NCI-H1930 (cell line): ENCODE measurements at places on chromosomes 12 and 14.

DNA sequence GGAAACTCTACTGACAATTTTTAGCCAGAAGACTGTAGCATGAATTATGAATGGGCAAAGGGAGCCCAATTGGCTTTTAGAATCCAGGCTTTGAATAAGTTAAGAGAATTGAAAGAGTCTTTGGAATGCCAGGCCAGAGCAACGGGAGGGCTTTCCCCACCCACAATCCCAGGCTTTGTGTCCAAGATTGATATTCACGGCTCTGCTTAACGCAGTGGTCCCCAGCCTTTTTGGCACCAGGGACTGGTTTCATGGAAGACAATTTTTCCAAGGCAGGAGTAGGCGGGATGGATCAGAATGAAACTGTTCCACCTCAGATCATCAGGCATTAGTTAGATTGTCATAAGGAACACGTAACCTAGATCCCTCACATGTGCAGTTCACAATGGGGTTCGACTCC is 79.6 kb downstream of the EPS8 start:
- DNase-seq = no peak

DNA sequence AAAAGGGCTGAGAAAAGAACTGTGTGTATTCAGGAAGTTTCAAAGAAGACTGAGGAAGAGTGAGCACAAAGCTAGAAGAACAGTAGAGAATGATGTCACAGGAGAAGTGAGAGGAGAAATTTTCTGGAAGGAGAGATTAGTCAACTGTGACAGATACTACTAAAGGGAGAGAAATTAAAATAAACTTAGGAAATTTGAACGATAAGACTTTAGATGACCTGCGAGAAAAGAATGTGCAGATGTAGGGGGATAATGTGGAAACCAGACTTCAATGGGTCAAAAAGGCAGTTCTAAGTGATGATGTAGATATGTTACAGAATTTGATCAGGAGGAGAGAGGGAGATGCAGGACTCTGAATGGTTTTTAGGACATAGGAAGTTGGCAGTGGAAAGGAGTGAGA is 287.4 kb downstream of the SYT1 start:
- DNase-seq = no peak

GRCh38 chr12:42477941-42478340 is 111.6 kb downstream of the PRICKLE1 start:
- no peak for DNase-seq

GRCh38 chr12:39835517-39836489 is 216.2 kb upstream of the ABCD2 start:
- DNase-seq = no peak

DNA sequence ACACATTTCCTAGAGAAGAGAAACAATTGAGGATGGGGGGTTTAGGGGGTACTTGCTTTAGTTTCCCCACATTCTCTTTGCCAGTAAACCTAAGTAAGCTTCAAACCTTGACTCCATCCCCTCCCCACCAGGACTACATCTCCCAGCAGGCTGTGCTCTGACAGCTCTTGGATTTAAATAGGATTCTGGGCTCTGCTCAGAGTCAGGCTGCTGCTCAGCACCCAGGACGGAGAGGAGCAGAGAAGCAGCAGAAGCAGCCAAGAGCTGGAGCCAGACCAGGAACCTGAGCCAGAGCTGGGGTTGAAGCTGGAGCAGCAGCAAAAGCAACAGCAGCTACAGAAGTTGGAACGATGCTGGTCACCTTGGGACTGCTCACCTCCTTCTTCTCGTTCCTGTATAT is 20.6 kb downstream of the RDH12 start:
- DNase-seq = no peak

- DNase-seq = no peak
Measured at GRCh38 chr12:70994217-70994788, 73.8 kb upstream of the PTPRR start.

GRCh38 chr12:89160716-89161123 is 191.6 kb downstream of the DUSP6 start:
- no peak for DNase-seq

DNA sequence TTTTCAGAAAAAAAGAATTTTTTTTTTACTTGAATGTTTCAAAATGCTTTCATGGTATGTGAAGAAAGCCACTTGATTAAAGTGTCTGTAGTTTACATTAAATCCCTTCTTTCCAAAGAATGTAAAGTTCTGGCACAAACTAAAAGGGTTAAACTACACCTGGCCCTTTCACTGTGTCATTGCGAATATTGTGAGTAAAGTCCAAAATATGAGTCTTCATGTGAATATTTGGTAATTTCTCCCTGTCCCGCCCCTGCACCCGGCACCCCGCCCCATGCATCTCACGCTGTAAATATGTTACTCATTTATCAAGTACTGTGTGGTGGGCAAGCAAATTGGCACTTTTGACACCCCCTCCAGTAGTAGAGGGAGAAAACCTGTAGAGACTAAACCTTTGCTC is 274.7 kb downstream of the TTC6 start:
- DNase-seq = no peak

DNA sequence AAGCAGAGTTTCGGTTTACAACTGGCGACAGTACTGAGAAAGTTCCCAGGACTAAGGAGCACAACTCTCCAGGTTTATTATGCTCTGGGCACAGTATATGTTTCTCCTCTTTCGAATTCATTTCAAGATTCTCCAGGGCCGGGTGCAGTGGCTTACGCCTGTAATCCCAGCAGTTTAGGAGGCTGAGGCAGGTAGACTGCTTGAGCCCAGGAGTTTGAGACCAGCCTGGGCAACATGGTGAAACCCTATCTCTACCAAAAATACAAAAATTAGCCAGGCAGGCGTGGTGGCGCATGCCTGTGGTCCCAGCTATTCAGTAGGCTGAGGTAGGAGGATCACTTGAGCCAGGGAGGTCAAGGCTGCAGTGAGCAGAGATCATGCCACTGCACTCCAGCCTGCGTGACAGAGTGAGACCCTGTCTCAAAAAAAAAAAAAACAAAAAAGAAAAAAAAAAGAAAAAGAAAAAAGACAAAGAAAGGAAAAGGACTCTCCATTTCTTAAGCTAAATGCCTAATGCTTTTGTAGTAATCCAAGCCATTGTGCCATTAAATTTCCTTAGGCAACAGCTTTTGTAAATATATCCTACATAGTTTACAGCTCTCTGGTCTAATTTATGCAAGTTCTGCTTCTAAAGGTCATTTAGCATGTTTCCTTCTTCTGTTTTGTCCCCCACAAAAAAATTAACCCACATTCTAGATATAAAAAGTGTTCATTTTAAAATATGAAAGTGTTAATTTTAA is 34.8 kb downstream of the ATL1 start:
- no peak for DNase-seq

- DNase-seq = no peak
Measured at GRCh38 chr12:32070370-32070769, 36.3 kb upstream of the BICD1 start.
